ENCODE measurements at places on chromosomes 2 and 18.

GRCh38 chr2:104658144-104658835 is 195.6 kb upstream of the POU3F3 start:
- no peak for DNase-seq

GRCh38 chr18:13611142-13611600 is 115.2 kb downstream of the FAM210A start:
- DNase-seq, result no peak

DNA sequence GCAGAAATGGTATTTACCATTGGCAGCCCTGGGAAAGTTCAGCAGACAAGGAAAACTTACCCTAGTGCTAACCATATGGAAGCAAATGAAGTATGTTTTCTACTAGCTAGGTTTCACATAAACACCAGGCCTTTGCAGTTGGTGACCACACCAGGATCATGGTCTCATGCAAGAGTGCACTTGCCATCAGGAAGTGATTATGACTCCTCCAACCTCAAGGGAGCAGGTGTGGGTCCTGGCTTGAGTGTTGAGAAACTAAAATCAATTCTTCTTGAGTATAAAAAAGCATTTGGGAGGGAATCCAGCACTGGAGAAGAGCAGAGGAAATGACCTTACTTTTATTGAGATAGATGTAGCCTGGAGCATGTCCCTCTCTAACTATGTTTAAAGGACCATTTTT is 56.8 kb upstream of the SPAG16 start:
- DNase-seq, result no peak

- DNase-seq, result no peak
Measured at GRCh38 chr2:235606004-235606715, 112.3 kb downstream of the AGAP1 start.

DNA sequence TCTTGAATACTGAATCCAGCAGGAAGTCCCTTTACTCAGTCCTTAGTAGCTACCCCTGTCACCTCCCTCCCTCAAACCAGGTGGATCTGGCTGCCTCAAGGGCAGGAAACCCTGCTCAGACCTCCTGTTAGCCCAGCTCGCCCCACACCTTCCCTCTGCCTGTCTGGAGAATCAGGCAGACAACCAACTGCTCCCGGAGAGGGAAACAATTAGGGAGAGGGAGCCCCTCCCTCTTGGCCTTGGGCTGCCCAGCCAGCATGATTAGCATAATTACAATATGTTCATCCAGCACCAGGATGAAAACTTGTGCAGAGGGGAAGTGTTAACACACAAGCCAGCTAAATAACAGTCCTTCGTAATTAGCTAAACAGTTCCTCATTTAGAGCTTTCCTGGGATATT is 185.5 kb downstream of the C1D start:
- DNase-seq, result no peak

- DNase-seq, result peak; percentile 22
Measured at GRCh38 chr2:129006135-129006886, 687.6 kb upstream of the HS6ST1 start.

- DNase-seq, result no peak
Measured at GRCh38 chr2:112688086-112688880, 32.5 kb upstream of the NT5DC4 start.

DNA sequence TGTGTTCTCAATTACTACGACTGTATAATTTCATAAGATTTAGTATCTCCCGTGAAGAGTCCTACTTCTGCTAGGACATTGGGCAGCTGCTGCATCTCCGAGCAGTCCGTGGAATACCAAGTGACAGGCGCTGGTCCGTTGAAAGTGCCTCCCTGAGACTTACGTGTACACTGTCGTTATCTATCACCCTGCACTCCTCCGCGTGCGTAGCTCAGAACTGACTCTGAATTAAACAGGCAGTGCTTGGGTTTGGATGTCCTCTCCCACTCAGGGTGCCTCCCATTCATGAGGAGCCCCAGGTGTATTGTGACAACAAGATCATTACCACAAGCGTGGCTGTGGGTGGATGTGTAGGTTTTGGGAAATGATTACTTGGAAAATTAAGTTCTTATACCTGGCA is 148.4 kb downstream of the SH3RF3 start:
- no peak for DNase-seq

DNA sequence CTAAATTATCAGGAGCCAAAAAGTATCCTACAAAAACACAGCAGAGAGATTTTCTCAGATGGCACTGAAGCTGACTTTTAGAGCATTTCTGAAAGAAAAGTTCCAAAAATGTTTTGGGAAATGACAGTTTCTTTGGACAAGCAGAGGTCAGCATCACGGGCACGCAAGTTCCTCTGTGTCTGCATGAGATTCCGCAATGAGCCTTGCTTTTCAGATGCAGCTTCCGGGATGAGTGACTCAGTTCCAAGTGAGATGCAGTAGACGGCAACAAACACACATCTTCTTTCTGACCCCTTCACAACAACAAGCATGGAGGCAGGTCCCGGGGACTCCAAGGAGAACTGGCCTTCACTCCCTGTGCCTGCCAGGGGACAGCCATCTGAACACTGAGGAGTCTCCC is 76.6 kb downstream of the EIPR1 start:
- no peak for DNase-seq

DNA sequence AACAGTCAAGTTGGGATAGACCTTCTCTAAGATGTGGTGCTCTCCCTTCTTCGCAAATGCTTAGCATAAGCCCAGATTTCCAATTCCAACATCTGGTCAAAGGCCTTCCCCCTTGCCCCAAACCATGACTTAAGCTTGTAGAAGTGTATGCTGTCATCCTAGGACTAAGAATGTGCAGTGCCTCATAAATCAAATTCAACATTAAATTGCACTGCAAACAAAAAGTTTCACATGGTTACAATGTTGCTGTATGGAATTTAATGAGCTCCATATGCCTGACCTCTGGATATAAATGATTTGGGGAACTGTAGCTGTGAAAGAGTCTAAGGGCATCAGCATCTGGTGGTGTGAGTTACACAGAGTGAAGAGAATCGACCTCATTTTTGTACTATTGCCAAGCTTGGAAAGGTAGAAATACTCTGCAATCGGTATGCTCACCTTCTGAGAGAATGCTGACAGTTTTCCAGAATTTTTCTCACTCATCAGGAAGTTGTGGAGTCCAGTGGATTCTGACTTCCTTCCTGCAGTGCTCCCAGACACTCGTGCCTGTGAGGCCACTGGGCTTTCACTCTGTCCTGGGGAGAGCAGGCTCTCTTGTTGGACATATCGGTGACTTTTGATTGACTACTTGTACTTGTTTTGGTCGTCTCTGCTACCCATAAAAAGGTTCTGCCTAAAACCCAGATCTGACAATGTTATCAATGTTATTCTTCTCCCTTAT is 40.6 kb downstream of the FASTKD2 start:
- DNase-seq, result no peak

GRCh38 chr2:79670198-79670597 is 157.3 kb downstream of the CTNNA2 start:
- no peak for DNase-seq

DNA sequence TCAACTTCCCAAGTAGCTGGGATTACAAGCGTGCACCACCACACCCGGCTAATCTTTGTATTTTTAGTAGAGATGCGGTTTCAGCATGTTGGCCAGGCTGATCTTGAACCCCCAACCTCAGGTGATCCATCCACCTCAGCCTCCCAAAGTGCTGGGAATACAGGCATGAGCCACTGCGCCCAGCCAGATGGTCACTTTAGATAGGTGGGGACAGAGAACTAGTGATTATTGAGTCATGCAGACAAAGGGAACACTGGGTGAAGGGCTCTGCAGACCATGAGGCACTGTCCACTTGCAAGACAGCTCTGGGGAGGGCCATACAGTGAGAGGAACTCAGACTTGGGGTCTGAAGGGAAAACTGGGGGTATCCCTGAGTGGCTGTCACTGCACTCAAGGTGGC is 58.4 kb upstream of the POMC start:
- no peak for DNase-seq

- peak; percentile 37 for DNase-seq
Measured at GRCh38 chr2:112084689-112085374, 29.8 kb downstream of the TMEM87B start.

GRCh38 chr2:156476850-156477206 is 40.6 kb downstream of the GPD2 start:
- no peak for DNase-seq

DNA sequence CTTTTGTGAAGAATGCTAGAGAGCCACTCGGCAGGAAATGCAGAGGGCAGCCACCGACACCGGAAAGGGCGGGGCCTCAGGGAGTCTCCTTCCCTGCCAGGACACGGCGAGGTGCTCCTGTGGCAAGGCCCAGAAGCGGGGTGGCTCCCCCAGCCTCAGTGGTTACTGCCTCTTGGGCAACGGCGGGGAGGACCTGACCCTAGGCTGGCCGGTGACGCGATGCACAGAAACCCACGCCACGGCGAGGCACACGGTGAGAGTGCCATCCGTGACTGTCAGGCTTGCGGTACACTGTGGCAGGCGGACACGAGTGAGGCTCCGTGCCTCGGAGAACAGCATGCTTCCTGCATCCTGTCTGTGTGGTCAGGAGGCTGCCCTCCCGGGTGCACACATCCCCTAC is 47.8 kb downstream of the ZAP70 start:
- DNase-seq, result no peak

- DNase-seq, result no peak
Measured at GRCh38 chr2:898319-898718, 52.3 kb upstream of the SNTG2 start.

- DNase-seq, result no peak
Measured at GRCh38 chr18:69992776-69993175, 45.1 kb upstream of the CD226 start.

- DNase-seq, result no peak
Measured at GRCh38 chr2:120405759-120406099, 59.8 kb downstream of the INHBB start.

GRCh38 chr2:27965841-27966240 is 75.3 kb downstream of the BABAM2 start:
- no peak for DNase-seq

DNA sequence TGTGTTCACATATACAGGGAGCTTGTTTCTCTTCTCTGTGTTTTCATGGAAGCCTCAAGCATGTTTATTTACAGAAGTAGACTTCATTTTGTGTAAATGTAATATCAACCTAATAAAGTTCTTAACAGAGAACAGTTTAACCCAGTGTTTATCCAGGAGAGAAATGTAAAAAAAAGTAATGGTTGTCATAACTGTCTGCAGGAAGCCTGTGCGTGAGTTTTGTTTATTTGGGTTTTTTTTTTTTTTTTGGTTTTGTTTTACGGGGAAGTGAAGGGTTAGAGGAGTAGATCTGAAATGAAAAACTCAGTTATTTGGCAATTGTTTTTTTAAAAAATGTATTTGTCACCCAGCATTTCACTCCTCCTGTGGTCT is 124.7 kb downstream of the RAPGEF4 start:
- no peak for DNase-seq

- peak; percentile 12 for DNase-seq
Measured at GRCh38 chr18:66582211-66582610, 21.7 kb downstream of the CDH19 start.

DNA sequence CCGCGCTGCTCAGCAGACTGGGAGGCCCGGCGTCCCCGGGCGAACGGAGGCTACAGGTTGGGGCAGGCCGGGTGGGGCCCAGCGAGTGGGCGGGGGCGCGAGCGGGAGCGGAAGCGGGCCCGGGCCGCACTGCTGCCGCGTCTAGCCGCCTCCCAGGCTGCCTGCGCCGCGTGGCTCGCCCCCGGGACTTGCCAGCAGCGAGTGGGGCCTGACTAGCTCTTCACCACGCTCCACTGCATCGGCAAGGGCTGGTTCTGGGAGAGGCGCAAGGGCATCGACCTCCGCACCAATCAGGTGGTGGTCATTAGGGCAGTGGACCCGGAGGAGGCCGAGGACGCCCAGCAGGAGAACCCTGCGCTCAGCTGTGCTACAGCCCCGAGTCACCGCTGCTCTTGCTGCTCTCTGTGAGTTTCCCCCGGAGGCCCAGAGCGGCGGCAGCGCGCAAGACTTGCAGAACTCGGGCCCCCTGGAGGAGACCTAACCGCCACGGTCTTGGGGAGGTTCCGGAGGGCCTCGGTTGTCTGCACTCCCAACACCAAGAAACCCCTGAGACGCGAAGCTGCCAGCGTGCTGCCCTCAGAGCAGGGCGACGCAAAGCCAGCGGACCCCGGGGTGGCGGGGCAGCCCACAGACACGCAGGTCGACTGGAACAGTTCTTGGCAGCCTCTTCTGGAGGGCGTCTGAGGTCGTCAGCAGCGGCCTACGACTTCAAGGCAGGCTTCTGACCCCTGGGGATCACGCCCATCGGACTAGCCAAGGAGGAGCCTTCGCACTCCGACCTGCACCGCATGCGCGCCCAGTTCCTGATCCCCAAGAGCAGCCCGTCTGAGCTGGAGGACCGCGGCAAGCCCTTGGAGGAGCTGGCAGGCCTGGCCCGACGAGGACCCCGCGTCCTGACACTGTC is 27.2 kb upstream of the PTPN2 start:
- no peak for DNase-seq

- DNase-seq, result no peak
Measured at GRCh38 chr2:101951296-101951695, 40.5 kb upstream of the IL1R2 start.

- no peak for DNase-seq
Measured at GRCh38 chr18:24104486-24104885, 34.4 kb upstream of the CABYR start.

- DNase-seq, result no peak
Measured at GRCh38 chr2:20593072-20594034, 57.5 kb downstream of the HS1BP3 start.

DNA sequence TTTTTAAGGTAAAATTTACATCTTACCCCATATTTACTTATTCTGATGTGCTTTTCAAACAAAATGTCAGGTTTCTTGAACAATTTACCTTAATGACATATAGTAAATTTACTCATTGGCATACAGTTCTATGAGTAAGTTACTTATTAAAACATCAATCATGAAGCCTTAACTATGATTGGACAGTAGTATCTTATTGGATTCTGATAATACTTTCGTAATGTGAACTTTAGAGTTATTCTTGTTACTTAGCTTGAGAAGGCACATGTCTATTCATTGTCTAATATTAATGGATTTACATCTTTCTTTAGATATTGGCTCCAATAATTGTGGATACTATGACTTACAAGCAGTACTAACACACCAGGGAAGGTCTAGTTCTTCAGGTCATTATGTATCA is 51.7 kb downstream of the USP14 start:
- DNase-seq, result no peak

GRCh38 chr18:45727068-45727467 is 3.1 kb downstream of the SLC14A1 start:
- no peak for DNase-seq

DNA sequence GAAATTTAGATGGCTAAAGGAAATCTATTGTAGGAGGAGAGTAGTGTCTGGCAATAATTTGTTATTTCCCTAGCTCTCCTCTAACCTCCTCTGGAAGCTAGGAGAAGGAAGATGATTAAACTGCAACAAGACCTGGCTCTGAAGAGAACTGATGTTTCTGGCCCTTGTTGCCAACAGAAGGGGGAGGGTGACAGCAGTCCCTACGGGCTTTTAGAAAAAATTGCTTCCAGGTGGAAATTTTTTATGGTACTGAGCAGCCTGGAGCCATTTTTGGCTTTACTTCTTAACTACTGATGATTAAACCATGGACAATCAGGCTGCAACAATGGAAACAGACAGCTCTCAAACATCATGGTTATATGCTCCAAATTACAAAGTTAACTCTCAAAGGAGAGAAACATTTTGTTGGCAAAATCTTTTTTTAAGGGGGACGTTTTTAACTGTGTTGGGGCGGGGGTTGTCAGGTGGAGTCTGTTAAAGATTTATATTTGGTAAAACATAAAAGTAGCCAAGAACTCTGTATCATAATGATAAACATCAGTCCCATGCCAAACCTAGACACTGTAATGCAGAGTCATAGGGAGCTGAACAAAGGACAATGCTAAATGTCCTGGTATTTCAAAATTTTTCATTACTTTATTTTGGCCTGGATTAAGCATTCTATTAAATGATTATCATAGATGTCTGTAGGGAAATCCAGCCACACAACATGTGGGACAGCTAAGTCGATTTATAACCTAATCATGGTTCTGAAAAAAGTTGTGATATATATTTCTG is 70.0 kb downstream of the EXOC6B start:
- no peak for DNase-seq

All from renal cortex interstitium (tissue), 15 donors.